ENCODE measurements at places on chromosomes 16 and 17.

GRCh38 chr17:82687375-82687861, 11.1 kb downstream of the RAB40B start:
- no peak for DNase-seq

DNA sequence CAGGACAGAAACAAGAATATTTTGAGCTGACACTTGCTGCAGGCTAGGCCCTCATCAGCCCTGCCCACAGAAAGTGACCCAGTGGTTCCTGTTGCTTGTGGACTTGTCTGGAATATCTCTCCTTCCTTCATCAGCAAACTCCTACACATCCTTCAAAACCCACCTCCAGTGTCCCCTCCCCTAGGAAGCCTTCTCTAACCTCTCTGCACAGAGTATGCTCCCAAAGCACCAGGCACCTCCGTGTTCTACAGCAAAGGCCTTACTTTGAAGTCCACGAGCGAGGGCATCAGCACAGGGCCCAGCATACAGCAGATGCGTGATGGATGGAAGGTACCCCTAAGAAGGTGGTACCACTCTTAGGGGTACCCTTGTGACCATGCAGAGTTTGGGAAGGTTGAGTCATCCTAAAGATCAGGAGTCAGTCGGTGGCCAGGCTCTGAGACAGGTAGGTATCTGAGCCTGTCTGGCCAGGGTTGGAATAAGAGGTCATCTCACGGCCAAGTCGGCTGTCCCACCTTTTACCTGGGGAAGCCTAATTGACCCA, 2.0 kb downstream of the CCDC102A start:
- no peak for DNase-seq

DNA sequence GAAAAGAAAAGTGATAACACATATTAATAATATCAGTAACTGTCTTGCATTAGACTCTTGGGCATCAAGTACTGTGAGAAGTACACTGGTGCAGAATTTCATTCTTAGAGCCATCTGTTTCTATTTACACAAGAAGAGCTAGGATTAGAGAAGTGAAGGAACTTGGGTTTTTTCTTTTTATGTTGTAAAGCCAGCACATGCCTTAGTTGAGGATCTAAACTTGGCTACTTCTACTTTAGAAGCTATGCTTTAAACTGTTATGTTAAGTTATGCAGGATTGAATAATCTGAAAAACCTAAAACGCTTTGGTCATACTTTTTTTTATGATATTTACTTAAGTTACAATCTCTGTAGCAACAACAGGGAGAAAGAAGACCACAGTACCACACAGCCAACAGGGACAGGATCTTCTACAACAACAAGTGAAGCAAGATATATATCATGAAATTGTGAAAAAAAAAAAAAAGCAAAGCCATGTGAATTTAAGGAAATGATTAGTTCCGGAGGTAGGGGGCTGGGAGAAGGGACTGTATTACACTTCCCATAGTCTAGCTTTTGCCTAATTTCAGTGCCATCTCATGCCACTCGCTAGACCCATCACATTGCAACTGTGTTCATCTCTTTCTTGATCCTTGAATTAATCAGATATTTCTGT, 305.1 kb upstream of the GOT2 start:
- DNase-seq: no peak

DNA sequence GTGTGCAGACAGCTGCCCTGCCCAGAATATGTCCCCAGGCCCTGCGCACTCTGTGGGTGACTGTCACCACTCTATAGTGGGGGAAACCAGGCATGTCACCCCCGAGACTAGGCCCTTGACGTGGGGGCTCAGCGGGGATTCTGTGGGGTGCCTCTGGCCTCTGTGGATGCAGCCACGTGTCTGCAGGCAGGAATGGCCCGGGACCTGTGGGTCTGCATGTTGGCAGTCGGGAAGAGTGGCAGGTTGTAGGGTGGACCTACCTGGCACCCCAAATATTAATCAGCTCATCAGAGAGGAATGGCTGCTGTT, 954 bp downstream of the IL32 start:
- no peak for DNase-seq

GRCh38 chr16:13835387-13835786, 84.6 kb upstream of the ERCC4 start:
- DNase-seq: no peak

DNA sequence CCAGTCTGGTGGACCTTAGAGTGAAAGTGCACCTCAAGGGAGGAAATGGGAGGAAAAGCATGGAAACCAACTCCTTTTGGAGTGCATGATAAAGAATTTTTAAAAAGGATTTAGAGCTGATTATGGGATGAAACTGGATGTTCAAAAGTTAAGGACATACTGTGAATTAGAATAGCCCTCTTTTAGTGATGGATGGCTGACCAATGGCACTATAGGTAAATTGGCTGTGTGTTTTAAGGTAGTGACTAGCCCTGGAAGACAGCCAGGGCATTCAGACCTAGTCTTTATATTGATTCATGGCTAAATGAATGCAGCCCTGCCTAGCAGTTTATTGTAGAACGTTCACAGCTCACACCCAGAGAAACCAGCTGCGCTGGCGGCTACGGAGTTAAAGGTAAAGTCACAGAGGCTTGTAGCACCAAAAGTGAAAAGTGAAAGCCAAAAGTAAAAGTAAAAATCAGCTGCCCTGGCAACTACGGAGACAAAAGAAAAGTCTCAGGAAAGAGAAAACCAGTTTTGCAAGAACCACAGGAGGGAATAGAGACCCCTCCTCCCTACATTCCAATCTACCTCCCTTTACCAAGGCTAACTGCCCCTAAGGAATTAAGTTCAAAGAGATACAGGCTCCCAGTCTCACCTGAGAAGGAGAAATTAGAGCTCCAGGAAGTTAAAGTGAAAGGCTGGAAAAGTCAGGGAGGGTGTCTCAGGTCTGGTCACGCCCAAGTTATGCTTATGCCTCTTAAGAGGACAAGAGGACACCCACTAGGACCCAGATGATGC, 21.8 kb downstream of the ACSM1 start:
- no peak for DNase-seq

DNA sequence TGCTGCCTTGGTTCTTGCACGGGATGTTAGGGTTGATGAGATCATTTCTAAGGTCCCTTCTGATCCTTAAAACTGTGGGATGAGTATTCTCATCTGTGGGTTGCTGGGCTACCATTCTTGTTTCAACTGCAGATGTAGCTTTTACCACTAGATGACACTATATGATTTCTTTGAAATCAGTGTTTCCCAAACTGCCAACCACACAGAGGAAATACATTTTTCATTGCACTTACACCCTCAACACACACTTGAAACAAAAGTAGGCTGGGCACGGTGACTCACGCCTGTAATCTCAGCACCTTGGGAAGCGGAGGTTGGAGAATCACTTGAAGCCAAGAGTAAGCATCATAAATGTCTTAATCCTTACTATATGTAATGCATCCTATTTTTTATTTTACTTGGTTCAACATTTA, 15.3 kb downstream of the LCMT1 start:
- DNase-seq: no peak

DNA sequence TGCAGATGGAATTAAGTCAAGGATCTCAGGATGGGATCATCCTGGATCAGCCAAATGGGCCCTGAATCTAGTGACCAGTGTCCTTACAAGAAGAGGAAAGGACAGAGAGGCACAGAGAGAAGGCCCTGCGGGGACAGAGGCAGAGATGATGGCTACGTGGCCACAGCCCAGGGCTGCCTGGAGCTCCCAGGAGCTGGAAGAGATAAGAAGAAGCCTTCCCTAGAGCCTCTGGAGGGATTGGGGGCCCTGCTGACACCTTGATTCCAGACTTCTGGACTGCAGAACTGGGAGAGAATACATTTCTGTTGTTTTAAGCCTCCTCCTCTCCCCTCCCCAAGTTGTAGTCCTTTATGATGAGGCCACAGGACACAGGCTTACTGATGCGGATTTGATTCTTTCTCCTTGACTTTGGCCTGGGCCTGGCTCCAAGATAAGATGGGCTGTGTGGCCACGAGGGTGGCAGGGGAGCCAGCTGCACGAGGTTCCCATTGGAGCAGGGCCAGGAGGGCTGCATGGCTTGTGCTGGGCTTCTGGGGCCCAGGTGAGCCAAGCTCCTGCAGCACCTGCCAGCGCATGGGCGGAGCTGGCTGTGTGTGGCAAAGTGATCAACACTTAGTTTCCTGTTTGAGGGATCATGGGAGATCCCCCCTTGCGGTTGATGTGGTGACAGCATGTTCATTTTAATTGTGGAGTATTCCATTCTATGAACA, 146.1 kb downstream of the IRF8 start:
- DNase-seq: no peak

DNA sequence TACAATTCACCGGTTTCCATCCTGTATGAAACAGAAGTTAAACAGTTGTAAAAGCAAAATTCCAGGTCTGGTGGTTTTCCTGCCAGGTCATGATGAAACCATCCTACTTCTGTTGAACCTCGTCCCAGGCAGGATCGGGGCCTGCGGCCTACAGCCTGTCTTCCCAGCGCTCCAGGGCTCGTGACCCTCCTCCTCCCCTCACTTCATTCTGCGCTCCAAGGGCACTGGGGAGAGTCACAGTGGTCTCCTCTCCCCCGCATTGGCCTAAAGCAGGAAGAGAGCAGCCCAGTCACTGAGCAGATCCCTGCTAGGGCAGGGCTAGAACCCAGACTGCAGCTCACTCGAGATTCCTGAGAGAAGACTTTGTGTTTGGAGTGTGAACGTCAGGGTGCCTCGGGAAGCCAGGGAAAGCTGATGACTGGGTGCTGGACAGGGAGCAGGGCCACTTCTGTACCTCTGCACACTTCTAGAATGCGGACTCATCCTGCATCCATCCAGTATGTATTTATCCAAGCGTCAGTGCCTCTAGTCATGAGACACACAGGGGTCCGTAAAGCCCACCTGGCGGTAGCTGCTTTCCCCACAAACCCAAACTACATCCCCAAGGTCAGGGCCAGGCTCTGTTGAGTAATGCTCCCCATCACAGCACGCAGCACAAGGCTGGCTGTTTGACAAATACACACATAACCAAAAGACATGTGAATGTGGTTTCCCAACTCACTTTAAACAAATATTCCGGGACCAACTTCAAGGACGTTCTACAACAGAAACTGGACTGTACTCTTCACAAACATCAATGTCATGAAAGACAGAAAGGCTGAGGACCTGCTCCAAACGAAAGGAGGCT, 1.7 kb upstream of the ITGAE start:
- no peak for DNase-seq

- no peak for DNase-seq
These were observed 45.8 kb downstream of the WDR45B start for GRCh38 chr17:82602487-82602886.

- DNase-seq: no peak
These were observed 343.1 kb downstream of the CDH11 start for GRCh38 chr16:64778777-64779176.

- DNase-seq: no peak
These were observed 6.8 kb downstream of the UNKL start for GRCh38 chr16:1407753-1408152.

GRCh38 chr17:31537565-31538011, 146.1 kb downstream of the RAB11FIP4 start:
- DNase-seq: no peak

- DNase-seq: no peak
These were observed 206.0 kb downstream of the SEC14L1 start for GRCh38 chr17:77346765-77347164.

DNA sequence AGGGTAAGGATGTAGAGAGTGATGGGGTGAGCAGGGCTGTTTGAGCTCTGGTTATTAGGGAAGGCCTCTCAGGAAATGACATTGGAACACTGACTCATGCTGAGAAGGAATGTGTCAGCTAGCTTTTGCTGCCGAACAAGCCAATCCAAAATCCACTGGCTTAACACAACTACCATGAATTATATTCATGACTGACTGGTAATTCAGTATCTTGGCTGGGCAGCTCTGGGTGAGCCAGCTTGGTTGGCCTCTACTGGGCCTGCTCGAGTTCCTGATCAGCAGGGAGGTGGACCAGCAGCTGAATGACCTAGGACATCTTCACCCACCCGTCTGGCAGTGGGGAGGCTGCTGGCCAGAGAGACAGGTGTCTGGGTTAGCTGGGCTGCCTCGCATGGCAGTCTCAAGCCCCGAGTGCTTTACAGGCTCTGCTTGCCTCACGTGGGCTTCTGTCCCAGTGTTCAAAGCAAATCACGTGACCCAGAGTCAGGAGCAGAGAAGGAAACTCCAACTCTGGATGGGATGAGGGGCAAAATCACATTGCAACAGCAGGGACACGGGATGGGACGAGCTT, 209.4 kb downstream of the KATNIP start:
- no peak for DNase-seq

GRCh38 chr17:63550817-63551639, 751 bp downstream of the DCAF7 start:
- DNase-seq: no peak

- DNase-seq: no peak
These were observed 49.0 kb upstream of the AKAP1 start for GRCh38 chr17:57035971-57036481.
